T-helper 1 cell (primary cell): ENCODE measurements at places on chromosomes 1 and 21.

GRCh38 chr1:204257446-204257845 lies 43.7 kb upstream of the GOLT1A start:
- no peak for DNase-seq

- no peak for DNase-seq
Observed at GRCh38 chr1:2111674-2112035, 61.4 kb downstream of the PRKCZ start.

DNA sequence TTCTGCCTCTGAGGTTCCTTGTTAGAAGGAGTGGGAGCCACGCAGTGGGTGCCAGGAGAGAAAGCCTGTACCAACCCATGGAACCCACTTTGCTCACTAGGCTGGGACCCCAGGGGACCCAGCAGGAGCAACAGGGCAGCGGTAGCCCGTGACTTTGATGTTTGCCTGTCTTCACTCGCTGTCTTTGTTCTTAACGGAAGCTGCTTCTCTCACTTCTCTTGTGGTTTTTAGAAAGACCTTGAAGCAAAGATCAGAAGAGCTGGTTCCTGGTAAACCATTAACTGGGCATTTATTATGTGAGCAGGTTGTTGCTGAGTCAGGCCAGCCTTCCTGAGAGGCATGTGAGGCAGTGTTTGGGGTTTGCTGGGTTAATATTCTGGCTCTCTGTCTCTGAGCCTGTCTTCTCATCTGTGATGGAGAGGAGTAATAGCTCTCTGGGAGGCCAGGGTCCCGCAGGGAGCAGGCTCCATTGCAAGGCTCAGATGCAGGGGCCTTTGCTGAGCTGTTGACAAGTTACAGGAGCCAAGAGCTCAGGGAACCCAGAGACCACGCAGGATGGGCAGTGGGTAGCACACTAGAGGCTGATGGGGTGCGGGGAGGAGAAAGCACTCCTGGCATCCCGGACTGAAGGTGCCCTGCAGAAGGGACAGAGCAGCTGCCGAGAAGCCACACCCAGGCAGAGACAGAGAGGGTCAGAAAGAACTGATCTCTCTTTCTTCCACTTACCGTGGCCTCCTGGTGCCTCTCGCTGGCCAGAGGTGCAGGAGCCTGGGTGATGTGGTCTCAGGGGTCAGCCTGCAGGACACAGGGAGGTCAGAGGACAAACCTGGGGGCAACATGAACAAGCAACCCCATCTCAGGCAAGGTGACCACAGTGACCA lies 367.5 kb upstream of the C1orf174 start:
- no peak for DNase-seq

DNA sequence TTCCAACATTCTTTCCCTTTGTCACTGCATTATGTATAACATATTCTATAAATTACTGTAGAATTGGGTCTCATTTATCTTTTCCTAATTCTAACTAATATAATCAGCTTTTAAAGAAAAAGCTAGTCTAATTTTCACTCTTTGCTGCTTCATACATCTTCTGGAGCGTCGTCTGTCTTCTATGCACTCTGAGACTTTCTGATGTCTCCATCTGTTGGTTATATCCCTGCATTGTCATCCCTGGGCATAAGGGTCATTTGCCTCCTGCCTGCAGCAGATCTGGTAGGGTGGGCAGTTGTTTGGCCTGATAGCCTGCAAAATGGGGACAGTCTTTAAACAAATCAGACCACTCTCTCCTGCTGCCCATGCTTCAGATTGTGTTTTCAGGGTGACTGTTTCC lies 40.8 kb upstream of the DYNLT5 start:
- DNase-seq = no peak

DNA sequence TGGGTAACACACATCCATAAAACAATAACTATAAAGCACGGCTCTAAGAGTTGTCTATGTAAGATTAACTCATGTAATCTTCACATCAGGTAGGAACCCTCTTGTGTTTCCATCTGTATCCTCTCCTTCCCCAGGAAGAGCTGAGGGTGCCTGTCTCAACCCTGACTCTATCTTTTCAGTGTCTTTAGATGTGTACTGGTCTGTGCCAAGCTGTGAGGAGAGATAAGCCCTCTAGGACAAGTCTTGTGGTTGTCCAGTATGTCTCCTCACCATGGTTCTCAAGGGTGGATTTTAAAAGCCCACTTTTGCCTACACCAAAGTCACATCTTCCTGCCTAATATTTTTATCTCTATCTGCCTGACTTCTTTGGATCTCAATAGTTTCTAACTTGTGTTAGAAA lies 300.1 kb downstream of the KCNT2 start:
- no peak for DNase-seq
